ENCODE measurements at places on chromosomes 7 and 10. TPM values are rescaled to one million over a fixed set of nuclear protein-coding genes. Genes with fewer than 3 reads are reported as not detected.

GRCh38 chr10:61211468-61211867 is 241.7 kb downstream of the TMEM26 start:
- no peak for DNase-seq

GRCh38 chr10:7185367-7185690 is 225.5 kb downstream of the SFMBT2 start:
- DNase-seq, result no peak

DNAJB9 gene
- total RNA-seq, result 24.3 TPM

OAT gene
- 105 TPM for total RNA-seq

DNA sequence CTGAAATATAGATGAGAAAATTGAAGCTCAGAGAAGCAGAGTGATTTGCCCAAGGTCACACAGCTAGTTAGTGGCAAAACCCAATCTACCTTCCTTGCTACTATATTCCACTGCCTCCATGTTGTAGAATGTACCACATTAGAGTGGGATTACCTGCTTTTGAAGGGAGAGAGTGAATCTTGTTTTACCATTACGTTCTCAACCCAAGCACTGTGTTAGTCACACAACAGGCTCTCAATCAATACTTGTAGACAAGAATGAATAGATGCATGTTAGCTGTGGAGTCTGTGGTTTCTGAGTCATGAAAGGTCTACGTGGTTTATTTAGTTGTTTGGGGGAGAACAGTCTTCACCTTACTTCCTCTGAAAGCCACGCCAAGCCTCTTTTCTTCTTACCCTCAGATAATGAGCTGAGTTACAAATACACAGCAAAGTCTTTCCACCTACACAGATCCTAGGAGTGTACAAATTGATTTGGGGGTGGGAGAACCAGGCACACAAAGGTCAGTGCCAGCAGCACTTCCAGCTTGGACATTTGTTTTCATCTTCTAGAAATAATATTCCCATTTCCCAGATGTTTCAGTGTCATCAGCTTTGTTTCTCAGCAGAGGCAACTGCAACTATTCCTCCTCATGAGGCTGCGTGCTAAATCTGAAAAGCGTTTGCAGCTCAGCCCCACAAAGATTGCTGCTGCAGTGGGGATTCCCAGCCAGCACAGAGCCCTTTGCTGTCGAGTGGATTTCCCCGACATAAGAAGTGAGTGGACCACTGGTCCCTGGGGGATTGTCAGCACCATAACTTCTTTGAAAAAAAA is 71.5 kb upstream of the ADO start:
- no peak for DNase-seq

- DNase-seq, result no peak
Observed at GRCh38 chr10:132612571-132613504, 75.3 kb downstream of the INPP5A start.

TPST1 gene
- total RNA-seq, result 22.0 TPM

GRM8 gene
- total RNA-seq, result not detected

DNA sequence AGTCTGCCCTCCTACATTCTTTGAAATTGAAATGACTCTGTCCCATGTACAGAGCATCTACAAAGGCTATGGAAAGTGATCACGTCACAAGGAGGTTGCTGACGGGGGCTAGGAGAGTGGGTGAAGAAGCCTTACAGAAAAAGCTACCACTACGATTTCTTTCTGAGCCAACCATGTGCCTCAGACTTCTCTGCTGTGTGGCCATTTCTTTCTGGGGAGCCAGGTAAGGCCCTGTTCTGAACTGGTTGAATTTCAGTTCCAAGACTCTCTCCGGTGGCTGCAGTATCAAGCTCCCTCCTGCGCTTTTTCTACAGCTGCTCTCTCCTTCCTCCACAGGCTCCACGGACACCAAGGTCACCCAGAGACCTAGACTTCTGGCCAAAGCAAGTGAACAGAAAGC is 112.5 kb upstream of the PRSS1 start:
- DNase-seq, result no peak

GIMAP4 gene
- 37.9 TPM for total RNA-seq

DNA sequence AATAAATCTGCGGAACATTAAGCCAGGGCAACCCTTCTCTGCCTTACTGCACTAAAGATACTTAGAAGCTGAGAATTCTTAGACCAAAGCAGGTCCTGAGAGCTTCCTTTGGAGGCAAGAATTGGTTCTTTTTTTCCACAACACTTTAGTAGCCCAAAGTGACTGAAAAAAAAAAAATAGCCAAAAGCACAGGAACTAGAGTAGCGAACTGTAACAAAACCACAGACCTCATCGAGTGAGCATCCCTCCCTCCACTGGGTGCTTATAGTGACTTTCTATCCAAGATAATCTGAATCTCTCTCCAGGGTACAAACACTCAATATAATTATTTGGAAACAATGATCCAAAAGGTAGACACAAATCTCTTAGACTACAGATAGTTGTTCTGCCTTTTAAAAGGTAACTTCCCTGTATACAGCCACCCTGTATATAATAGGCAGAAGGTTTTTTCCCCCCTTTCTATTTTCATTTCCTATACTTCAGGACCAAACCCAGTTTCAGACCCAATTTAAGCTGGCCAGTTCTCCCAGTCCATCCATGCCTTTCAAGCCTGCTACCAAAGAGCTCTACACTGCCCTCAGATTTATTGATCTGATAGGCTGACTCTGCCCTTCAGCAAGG is 31.6 kb upstream of the KCNIP2 start:
- no peak for DNase-seq

DNA sequence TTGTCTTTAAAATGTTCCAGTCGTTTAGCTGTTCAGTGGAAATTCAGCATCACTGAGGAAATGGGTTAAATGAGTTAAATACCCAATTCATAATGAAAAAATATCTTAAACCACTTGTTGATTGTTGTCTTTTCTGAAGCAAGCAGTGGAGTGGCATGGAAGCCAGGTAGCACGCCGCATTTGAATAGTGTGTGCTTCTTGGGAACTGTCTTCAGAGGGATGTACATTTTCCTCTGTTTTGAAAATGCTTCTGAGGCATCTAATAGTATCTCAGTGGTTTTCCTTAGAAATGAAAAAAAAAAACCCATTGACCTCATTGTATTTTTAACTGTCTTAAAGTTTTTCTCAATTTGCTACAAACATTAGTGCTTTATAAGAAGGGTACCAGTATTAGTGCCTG is 28.1 kb downstream of the C10orf53 start:
- no peak for DNase-seq

DNA sequence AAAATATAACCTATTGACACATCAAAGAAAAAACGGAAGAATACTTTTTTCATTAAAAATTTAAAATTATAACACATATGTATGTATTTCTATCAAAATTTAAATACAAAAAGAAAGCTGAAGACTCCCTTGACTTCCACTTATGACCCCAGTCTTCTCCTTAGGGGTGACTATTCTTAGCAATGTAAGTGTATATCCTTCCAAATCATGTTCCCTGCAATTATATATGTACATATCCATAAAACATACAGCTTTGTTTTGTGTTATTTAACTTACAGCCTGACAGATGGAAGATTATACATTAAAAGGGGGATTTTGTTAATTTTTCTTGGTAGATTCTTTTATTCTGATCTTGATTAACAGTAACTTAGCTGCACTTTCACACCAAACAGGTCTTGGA is 9.1 kb downstream of the GLUD1 start:
- DNase-seq, result no peak

- no peak for DNase-seq
Observed at GRCh38 chr7:127650847-127651555, 993 bp upstream of the SND1 start.

PLEKHA1 gene
- 46.1 TPM for total RNA-seq

GRCh38 chr7:128835231-128835751 is 5.1 kb downstream of the FLNC start:
- no peak for DNase-seq

- no peak for DNase-seq
Observed at GRCh38 chr10:29949411-29950011, 109.9 kb downstream of the JCAD start.

All from aorta (tissue), 5 donors.